Astrocyte (in vitro differentiated cells and primary cell): ENCODE measurements at places on chromosomes 7 and 10. TPM values are rescaled to one million over a fixed set of nuclear protein-coding genes. Genes with fewer than 3 reads are reported as not detected.

DNA sequence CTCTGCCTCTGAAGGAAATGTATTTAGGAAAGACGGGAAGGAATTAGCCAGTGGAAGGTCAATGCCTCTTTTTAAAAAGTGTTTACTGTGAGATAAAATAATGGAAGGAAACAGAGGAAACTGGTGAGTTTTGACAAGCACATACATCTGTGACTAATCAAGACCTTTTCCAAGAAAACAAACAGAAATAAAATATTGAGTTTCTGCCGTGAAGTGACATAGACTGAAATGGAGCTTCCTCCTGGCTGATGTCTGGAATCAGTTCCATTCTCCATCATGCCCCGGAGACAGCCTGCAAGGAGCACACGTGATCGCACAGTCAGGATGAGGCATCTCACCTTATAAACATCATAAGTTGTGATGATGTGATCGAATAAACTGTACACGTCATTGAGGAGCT lies 30.7 kb downstream of the TECTB start:
- DNase-seq: no peak

The MIOS gene
- 14.7 and 16.4 TPM in 2 replicates for total RNA-seq

DNA sequence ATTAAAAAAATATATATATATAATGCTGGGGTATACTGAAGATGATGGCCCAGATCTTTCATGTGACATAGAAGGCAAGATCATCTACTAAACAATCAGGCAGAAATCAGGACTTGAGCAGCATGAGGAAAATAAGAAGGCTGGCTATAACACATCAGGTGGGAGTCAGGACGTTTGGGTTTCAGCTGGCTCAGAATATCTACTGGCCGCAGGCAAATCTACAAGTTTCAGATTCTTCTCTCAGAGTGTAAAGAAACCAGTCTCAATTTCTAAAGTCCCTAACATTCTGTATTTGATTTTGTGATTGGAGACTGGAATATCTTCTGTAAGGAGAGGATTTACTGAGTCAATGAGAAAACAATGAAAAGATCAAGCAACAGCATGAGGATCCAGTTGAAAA lies 37.7 kb upstream of the FAM3C start:
- no peak for DNase-seq

GRCh38 chr10:72852508-72852907 lies 41.0 kb upstream of the OIT3 start:
- no peak for DNase-seq
